ENCODE measurements at places on chromosomes 5 and 9. TPM values are rescaled to one million over a fixed set of nuclear protein-coding genes. Genes with fewer than 3 reads are reported as not detected.

Gene ROR2
- 0.95 TPM for total RNA-seq

Gene ARHGEF37
- total RNA-seq = 0.70 TPM

Gene ANKDD1B
- total RNA-seq = 0.88 TPM

Gene PCDHGA8
- 0.18 TPM for total RNA-seq

Gene SKIC3
- 75.6 TPM for total RNA-seq

Gene ACSL6
- total RNA-seq = 0.19 TPM

Gene PCDHGA6
- total RNA-seq = 0.49 TPM

Gene TRIM36
- 1.3 TPM for total RNA-seq

GRCh38 chr5:149007174-149007573, 55.7 kb downstream of the SH3TC2 start:
- peaks cover 12% of the 10 kb centered on the region for H3K4me1 ChIP-seq
- no peaks in the 10 kb centered on the region for H3K36me3 ChIP-seq
- no peak overlapping the region for H3K4me3 ChIP-seq
- DNase-seq = no peak
- no peak overlapping the region for H3K27ac ChIP-seq

- DNase-seq = no peak
- H3K36me3 ChIP-seq = peaks cover 2% of the 10 kb centered on the region
- no peak overlapping the region for H3K4me3 ChIP-seq
- no peaks in the 10 kb centered on the region for H3K27me3 ChIP-seq
Measured at GRCh38 chr9:94303321-94303720, 25.1 kb downstream of the NUTM2F start.

- H3K4me3 ChIP-seq = no peak overlapping the region
- H3K4me1 ChIP-seq = no peaks in the 10 kb centered on the region
- H3K27me3 ChIP-seq = no peaks in the 10 kb centered on the region
- H3K36me3 ChIP-seq = no peaks in the 10 kb centered on the region
- H3K27ac ChIP-seq = no peak overlapping the region
Measured at GRCh38 chr9:113026200-113026599, 14.2 kb upstream of the ZNF883 start.

- no peaks in the 10 kb centered on the region for H3K27me3 ChIP-seq
- no peaks in the 10 kb centered on the region for H3K4me1 ChIP-seq
- no peak for DNase-seq
- no peaks in the 10 kb centered on the region for H3K36me3 ChIP-seq
- no peak overlapping the region for H3K4me3 ChIP-seq
- H3K27ac ChIP-seq = no peak overlapping the region
Measured at GRCh38 chr5:73482383-73483136, 15.7 kb upstream of the BTF3 start.

- H3K27me3 ChIP-seq = no peaks in the 10 kb centered on the region
- H3K4me1 ChIP-seq = no peaks in the 10 kb centered on the region
- no peak overlapping the region for H3K4me3 ChIP-seq
Measured at GRCh38 chr9:20848490-20848889, 164.4 kb downstream of the FOCAD start.

DNA sequence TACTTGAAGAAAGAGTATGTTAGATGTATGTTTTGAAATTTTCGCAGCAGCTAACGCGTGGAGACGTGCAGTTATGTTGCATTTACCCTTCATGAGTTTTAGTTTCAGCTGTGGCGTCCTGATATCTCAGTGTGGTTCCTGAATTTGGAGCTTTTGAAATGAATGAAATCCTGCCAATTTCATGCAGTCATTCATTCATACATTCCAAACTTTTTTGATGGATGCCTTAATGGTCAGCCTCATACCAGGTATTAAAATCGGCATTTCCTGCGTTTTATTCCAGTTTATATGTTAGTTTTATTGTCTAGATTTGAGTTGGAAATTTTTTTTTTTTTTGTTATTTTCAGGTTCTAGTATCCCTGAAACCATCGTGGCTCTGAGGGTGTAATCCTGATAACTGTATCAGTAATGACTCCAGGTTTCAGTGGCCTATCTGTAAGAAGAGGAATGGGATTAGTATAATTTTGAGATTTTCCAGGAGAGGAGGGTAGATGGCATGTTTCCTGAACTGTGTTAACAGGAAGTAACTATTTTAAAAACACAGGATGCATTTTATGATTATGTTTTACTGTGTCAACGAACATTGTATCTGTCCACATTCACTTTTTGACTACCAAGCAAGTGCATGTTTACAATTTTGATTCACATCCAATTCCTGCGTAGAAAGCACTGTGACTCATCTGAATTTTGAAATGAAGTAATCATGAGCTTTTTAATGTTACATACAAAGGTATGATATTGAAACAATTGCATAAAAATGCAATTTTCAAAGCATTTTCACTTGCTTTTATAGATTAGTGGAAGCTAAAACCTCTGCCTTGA, 1.0 kb downstream of the FOCAD start:
- peak overlapping the region; percentile 66 for H3K4me3 ChIP-seq
- peaks cover 24% of the 10 kb centered on the region for H3K4me1 ChIP-seq
- no peak for DNase-seq

Measured in Caco-2 (cell line).